ENCODE measurements at places on chromosomes 12 and 14.

- no peak for DNase-seq
These were observed 11.2 kb upstream of the LBHD2 start for GRCh38 chr14:103072595-103073366.

DNA sequence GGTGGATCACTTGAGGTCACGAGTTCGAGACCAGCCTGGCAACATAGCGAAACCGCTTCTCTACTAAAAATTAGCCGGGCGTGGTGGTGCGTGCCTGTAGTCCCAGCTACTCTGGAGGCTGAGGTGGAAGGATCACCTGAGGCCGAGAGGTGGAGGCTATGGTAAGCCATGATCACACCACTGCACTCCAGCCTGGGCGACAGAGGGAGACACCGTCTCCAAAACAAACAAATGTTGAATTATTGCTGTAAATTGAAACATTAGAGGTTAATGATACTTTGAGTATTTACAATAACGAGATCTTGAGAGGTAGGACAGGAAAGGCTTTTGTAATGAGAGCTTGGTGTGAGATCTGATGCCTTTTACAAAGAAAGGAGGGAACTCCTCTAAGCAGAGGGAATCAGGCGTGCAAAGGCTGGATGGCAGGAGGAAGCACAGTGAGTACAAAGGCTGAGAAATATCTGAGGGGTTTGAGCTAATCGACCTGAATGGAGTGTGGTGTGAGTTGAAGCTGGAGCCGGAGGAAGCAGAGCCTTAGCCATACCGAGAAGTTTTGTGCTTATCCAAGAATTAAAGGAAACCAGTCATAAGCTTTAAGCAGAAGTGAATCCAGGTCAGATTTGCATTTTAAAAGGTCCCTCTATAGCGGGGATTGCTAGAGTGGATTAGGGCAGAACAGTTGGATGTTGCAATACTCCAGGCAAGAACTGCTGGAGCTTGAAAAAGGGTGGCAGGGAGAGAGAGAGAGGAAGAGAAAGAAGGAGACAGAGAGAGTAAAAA lies 1.1 kb downstream of the RHNO1 start:
- DNase-seq = no peak

- DNase-seq = no peak
These were observed 836 bp downstream of the PTPN21 start for GRCh38 chr14:88553886-88554456.

DNA sequence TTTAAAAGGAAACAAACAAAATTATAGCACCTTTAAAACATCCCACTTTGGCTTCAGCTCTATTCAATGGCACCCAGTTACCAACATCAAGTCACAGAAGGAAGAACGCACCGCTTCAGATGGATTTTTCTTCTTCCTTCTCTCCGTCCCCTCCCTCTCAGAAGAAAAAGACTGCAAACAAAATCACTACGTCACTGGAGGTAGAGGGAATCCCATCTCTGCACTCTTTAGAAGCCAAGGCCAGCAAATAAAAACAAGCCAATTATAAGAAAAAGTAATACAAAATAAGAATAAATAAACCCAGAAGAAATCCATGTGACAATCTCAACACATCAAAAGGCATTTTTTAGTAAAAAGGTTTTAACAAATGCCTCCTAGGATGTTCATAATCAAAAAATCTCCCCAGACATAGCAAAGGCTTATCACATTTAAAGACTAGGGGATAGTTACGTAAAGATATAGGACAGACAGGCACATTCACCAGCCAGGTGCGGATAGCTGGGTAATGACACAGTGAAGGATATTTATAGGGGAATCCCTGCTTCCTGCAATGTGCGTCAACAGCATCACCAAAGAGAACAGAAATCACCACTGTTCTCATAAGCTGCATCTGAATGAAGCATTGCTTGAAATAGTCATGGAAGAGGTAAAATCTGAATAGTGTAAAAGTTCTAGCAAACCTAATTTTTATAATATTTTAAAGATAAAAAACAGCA lies 89.4 kb downstream of the R3HDM2 start:
- no peak for DNase-seq
